ENCODE measurements at places on chromosomes 5 and 9.

- DNase-seq, result no peak
Measured at GRCh38 chr9:38389313-38389712, 3.2 kb upstream of the ALDH1B1 start.

- DNase-seq, result no peak
Measured at GRCh38 chr9:9919174-9919775, 693.5 kb downstream of the PTPRD start.

DNA sequence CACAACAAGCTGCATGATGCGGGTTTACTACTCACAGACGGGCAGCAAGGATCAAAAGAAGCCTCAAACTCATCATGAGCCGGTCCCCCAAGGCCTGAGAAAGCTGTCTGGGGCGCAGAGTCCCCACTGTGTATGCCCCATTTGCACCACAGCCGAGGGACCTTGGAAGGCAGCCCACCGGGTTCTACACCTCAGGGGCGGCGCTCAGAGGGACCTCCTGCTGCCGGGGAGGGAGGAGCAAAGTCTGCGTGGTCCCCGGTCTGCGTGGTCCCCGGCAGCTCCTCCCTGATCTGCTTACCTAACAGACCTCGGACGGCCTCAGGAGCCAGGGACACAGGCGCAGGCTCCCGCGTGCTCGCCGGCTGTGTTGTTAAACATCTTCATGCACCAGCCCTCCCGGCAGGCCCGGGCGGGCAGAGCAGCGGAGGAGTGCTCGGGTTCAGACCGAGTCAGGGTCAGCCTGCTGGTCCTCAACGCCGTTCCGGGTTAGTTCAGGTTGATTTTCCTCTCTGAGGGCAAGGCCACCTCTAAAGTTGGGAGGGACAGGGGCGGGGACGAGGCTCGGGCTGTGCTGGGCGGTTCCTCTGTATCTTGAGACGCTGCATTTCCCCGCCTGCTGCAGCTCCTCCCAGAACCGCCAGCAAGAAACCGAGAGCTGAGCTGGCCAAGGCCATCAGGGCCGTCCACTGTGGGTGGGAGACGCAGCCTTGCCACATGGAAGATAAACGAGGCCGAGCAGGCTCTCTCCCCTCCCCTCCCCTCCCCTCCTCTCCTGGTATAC is 74.6 kb downstream of the MRPL36 start:
- DNase-seq, result no peak

GRCh38 chr5:98163796-98164493 is 609.5 kb upstream of the RGMB start:
- DNase-seq, result no peak

DNA sequence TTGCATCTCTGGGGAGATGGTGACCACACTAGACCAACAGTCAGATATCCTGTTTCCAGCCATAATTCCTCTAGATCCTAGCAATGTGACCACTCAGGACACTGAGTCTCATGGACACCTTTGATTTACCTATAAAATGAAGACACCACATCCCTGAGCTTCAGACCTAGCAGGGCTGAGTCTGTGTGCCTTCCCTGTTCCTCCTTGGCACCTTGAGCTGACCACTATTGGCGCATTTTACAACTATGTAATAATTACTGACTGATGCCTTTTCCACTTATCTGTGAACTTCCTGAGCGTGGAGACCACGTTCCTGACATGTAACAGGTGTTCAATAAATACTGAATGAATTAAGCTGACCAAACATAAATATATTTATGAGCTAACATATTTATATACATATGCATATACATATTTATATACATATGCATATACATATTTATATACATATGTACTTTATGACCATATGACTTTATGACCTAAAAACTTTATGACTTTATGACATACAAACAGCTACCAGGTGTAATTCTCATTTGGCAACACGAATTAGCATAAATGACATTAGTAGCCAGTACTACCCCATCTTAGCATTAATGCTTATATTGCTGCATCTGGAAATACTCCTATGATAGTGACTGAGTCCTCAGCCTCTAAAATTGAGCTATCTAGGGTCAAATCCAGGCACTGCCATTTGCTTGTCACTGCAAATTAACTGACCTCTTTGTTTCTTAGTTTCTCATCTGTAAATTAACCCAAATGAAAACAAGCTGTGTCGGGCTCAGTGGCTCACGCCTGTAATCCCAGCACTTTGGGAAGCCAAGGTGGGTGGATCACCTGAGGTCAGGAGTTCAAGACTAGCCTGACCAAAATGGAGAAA is 150.6 kb downstream of the GNA14 start:
- DNase-seq, result no peak

DNA sequence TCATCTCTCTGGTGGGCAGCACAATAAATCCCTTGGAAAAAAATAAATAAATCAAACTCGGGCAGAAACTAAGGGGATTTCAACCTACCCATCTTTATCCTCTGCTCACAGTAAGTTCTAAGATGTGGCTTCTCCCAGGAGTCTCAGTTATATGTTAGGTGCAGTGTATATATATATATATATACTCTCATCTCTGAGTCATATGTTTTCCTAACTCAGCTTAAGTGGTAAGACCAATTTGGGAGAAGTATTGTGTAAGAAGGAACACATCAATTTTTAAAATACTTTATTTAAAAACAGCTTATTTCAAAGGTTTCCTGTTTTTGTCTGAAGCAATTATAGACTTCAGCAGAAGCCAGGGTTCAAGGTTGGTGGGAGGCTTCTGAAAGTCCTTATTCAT is 20.3 kb upstream of the OSMR start:
- no peak for DNase-seq

DNA sequence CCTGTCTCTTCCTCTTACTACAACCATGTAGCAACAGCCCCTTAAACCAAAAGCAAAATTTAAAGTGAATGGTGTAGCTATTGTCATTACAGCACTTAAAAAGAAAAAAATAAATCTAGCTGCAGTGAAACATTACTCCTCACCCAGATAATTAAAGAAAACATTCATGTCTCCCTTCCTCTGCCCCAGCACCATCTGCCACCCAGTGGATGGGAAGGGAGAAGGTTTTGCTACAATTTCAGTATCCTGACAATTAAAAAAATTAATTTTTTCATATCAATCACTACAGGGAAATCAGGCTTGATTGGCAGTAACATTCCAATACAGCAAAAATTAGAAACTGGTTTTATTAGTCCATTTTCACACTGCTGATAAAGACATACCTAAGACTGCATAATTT is 147.4 kb upstream of the PUM3 start:
- no peak for DNase-seq

DNA sequence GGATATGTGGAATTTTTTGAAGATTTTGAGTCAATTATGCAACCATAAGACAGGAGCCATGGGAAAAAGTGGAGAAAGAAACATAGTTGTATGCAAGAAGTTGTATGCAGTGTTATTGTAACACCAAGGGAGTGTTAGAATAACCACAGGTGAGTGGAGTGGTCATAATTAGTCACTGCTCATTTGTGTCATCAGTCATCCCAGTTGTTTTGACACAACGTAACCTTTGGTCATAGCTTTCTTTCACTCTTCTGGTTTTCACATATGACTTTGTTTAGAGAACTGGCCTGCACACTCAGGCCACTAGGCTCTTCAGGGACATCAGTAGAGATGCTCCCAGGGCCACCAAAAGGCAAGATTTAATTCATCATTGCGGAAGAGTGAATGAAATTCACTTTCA is 158.7 kb upstream of the HMHB1 start:
- DNase-seq, result no peak

- no peak for DNase-seq
Measured at GRCh38 chr9:129350143-129350935, 172.3 kb upstream of the IER5L start.

Data from Kasumi-1 (cell line).